ENCODE measurements at places on chromosomes 12 and 14.

DNA sequence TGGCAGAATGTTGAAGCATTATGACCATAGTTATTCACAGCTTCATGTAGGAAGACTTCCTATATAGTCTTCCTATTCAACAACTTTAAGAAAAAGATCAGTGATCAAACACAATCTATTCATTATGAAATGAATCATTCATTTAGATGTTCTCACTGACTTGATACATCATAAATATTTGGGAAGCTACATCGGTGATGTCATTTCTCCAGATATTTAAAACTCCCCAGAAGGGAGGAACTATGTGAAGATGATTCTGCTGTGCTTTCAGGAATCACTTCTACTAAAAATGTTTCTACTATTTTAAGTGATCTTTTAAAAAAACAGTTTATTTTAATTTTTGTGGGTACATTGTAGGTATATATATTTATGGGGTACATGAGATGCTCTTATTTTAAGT is 316.4 kb downstream of the BCAT1 start:
- DNase-seq: no peak

- no peak for DNase-seq
Observed at GRCh38 chr12:119915894-119916510, 38.9 kb upstream of the CIT start.

DNA sequence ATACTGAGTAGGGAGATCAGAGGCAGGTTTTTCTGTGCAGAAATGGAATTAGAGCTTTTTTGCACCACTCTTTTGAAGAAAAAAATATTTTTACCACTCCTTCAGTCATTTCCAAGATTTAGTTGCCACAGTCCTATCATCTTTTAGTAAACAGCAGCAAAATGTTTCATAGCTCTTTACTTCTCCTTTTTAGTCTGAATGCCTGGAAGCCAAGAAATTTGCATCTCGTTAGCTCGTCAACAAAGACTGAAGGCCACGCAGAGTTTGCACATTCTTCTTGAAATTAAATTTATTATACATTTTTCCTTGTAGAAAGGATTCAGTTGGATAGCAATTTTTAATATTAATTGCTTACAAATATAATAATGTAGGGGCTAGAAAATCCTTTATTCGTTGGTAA is 544.5 kb upstream of the ATP2B1 start:
- DNase-seq: no peak

DNA sequence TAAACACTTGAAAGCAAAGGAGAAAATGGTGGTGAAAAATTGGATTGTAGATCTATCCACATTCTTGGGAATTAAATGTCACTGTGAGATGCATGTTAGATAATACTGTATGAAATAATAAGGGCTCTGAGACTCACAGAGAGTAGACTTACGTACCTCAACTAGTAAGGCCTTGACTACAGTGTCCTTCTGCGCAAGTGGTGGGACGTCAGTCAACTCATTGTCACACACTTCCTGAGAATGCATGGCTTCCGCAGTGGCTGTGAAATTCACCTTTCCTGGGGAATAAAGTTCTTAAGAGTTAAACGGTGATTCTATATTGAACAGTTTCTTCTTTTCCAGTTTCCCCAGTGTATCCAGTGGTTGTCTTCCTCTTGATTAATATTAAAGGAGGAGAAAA is 32.6 kb upstream of the PZP start:
- DNase-seq: no peak

GRCh38 chr14:54127526-54127925 is 170.9 kb upstream of the BMP4 start:
- no peak for DNase-seq

DNA sequence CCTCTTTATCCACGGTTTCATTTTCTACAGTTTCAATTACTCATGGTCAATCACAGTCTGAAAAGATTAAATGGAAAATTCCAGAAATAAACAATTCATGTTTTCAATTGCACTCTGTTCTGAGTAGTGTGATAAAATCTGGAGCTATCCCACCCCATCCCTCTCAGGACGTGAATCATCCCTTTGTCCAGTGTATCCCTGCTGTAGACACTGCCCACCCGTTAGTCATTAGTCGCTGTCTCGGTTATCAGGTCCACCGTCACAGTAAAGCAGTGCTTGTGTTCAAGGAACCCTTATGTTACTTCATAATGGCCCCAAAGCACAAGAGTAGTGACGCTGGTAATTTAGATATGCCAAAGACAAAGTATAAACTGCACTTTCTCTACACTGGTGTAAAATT is 141.0 kb upstream of the LMNTD1 start:
- DNase-seq: no peak

DNA sequence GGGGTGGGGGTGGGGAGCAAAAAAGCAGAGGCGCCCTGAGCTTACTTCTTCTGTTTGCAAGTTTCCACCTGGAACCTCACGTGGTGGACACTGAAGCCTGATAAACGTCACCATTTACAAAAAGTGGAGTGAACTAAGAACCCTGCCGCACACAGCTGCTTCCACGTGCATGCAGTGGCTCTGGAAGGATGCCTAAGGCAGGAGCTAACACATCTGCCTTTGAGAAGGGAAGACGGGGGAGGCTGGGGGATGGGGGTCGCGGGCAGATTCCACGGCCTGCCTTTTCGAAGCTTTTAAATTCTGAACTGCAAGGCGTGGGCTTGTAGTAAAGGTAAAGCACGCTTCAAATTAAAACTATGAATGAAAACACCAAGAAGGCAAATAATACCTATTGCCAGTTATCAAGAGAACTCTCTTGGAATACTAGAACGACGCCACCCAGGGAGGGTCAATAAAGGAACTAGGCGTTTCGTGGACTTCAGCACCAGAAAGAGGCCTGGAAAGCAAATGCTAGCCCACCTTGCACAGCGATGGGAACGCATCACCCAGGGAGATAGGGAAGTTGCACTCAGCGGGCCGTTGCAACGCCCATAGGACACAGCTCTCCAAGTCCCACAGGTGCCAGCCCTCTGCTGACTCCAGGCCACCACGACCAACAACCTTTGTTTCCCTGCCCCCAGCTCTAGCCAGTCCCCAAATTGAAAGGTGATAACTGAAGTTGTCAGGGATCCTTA is 61.8 kb downstream of the TESC start:
- DNase-seq: no peak

DNA sequence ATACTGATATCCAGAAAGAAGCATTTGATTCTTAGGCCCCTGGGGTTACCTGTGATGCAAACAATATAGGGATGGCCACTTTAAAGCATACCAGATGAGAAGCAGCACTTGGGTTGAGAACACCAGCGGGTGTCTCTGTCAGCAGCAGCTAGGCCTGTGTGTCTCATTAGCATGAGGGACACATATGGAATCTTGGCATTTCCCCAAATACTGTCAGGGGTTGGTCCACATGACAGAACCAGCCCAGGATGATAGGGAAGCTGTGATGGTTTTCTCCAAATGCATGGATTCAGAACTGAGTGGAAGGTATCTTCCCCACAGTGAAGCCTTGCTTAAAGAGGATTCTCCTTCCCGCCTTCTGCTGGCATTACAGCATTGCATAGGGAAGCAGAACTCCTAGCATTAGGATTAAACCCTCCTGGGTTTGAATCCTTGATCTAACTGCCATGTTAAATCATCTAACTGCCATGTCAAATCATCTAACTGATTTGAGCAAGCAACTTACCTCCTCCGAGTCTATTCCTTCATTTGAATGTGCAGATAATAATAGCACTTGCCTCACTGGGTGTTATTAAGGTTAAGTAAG is 111.5 kb upstream of the WSCD2 start:
- DNase-seq: no peak

- DNase-seq: no peak
Observed at GRCh38 chr12:93759512-93760081, 82.4 kb downstream of the CRADD start.

DNA sequence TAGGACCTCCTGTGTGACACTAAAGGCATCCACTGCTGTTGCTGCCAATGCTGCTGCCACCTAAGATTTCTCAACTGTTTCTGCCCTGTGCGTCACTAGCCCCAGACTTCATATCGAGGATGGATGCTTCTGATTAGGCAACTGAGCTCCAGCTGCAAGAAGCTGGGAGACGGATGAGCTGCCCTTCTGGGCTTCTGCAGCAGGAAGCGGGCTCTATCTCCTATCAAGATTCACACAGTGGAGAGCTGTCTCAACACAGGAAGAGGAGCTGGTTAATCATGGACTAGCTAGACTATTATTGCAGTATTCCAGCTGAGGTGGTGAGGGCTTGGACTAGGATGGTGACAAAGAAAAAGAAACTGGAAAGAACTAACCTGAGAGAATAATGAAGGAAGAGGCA is 59.2 kb upstream of the PELI2 start:
- no peak for DNase-seq

GRCh38 chr14:66487164-66487563 is 993 bp downstream of the CCDC196 start:
- no peak for DNase-seq

DNA sequence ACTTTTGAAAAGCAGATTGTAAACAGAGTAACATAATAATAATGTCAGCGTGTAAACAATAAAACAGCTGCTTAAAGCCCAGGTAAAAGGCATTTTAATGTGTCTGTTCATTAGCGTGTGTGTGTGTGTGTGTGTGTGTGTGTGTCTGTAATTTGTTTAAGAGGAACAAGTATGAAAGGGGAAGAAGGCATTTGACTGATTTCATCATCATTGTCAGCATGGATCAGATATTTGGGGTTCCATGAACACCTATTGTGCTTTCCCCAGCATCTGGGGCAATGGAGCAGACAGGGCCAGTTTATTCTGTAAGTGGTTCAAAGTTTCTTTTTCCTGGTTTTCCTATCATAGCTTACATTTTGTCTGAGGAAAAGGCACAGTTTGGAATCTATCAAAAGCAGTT is 28.9 kb downstream of the SLC25A21 start:
- DNase-seq: no peak

DNA sequence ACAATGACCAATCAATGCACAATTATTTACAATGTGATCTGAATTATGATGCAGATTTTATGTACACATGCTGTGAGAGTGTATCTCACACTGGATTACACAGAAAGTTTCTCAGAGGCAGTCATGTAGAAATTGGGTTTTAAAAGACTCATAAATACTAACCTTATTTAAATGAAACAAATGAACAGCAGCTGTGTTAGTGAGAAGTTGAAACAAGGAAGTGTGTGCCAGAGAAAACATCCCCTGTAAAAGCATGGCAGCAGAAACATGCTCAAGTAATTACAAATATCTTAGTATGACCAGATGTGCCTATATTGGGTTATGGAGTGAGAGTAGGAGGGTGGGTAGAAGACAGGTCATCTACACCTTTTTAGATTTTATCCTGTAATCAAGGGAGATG is 723.7 kb downstream of the C12orf50 start:
- no peak for DNase-seq

GRCh38 chr12:111355201-111355925 is 13.5 kb downstream of the PHETA1 start:
- DNase-seq: no peak

GRCh38 chr12:85405262-85405661 is 125.2 kb downstream of the ALX1 start:
- no peak for DNase-seq

DNA sequence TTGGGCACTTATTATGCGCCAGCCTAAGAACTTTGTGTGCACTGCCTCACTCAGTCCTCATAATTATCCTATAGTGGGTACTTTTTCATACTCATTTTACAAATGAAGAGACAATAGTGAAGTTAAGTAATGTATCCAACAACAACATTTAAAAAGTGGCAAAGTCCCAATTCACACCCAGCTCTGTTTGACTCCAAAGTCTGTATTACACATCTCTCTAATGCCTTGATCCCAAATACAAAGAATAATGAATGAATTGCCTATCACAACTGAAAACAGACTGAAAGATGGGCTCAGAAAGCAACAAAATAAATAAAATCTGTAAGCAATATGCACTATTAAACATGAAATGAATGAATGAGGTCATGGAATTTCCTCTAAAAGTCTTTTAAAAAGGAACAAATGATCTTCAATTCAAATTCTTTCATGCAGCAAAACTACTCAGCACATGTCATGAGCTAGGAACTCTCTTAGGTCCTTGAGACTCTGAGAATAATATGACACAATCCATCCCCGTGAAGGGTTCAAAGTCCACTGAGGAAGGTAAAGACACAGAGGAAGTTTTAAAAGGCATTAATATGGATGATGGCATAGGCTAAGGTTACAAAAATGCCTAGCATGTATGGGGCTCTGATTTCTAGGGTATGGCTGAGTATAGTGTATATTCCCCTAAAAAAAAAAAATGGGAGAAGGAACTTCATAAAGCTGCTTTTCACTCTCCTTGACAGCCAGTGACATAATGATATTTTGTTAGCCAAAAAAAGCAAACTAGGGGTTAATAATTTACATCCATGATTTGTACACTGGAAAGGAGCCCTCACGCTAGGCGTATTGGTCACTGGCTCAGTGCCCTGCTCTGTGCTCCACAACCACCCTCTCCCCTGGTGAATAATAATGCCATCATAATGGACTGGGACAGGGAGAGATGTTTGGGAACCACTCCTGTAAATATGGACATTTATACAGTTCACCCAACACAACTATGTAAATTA is 103.4 kb downstream of the SLC2A13 start:
- no peak for DNase-seq

GRCh38 chr12:9751204-9752144 is 9.2 kb downstream of the CD69 start:
- no peak for DNase-seq

GRCh38 chr14:90829677-90830076 is 13.4 kb upstream of the TTC7B start:
- DNase-seq: no peak

DNA sequence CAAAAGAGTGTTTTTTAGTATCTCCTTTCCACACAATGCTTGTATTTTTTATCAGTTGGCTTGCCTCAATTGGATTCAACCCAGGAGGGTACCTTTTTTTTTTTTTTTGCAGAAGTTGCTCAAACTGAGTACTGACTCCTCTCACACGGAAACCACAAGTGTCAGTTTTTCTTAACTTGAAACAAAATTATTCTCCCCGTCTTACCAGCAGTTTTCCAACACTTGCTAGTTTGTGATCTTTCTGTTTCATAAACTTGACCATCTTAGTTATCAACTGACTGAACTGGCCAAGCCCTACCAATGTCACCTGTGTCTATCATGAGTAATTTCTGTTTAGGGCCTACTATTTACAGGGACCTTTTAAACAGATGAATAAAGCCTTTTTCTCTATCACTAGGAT is 34.1 kb upstream of the ITPR2 start:
- DNase-seq: no peak

- DNase-seq: no peak
Observed at GRCh38 chr12:41521872-41522379, 333.8 kb downstream of the PDZRN4 start.

DNA sequence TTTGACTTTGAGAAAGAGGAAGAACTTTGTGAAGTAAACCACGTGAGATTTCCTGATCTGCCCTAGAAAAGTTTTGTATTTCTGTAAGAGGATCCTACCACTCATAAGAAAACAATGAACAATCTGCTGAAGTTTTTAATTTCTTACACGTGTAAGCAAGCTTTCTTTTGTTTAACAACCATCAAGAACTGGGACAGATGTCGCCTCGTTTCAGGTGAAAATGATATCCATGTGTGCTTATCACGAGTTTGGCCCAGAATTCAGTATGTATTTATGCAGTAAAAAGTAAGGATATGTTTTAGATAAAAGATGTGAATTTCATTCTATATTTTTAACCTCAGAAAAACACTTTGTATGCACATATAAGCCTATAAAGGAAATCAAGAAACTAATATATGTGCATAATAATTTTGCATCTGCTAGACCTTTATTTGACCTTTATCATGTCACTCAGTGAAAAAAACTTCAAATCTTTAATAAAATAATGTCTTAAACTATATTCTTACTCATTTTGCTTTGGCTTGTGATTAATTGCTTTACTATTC is 56.9 kb upstream of the DHRS4 start:
- no peak for DNase-seq

Measured in activated CD8-positive, alpha-beta memory T cell treated with anti-CD3 and anti-CD28 coated beads for 48 hours (primary cell).